NCI-H1694 (cell line): ENCODE measurements at places on chromosomes 11 and 22.

DNA sequence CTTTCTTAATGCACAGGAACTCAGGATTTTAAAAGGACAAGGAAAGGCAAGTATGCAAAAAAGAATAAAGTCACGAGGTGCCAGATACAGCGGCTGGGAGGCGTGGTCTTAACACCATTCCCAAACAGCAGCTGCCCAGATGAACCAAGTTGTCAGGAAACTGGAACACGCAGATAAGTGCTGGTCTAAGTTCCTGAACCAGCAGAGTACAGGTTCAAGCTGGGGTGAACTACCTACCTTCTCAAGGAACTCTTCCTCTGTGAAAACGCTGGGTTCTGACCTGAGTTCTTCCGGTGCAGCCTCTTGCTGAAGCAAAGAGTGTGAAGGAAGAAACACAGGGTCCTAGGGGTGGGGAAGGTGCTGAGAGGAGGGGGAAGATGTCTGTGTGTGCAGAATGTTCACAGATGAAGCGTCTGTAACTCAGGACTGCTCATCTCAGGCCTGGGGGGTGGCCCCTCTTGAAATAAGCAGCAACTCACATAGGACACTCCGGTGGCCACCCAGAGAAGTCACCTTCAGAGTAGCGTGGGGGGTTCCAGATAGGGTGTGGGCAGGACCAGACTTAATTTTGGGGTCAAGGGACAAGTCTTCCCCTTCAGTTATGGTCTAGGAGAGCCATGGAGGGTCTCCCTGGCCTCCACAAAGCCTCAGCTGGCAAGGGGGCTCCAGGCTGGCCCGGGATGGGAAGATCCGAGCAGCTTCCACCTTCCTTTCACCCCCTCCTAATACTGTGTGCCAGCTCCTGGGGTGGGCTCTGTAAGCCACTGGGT, 3.2 kb downstream of the TPST2 start:
- DNase-seq: no peak

DNA sequence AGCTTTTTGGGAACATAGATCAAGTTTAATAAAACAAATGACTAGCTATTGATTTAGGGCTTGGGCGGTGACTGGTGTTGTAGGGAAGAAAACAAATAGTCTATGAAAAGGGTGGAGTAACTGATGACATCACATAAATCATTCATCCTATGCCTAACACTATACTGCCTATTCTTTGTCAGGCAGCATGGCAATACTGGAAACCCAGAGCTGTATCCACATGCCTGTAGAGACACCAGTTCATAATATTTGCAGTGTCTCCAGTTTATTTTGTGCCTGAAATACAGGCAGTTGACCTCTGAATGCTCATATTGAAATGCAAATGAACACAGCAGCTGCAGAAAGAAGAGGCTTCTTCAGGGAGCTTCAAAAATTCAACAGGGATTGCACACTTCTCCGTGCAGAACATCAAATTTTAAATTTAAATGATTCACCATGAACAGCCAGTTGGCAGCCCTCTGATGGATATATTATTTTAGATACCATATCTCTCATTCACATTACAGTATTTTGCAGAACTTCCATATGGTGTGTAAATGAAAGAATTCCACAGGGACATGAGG, 283.1 kb upstream of the CTSC start:
- DNase-seq: no peak

GRCh38 chr11:66951927-66952337, 6.3 kb downstream of the PC start:
- peak; percentile 49 for DNase-seq

- DNase-seq: no peak
These were observed 46.3 kb upstream of the RRM1 start for GRCh38 chr11:4048340-4048739.

- no peak for DNase-seq
These were observed 53.7 kb downstream of the IGF2 start for GRCh38 chr11:2085251-2086066.

DNA sequence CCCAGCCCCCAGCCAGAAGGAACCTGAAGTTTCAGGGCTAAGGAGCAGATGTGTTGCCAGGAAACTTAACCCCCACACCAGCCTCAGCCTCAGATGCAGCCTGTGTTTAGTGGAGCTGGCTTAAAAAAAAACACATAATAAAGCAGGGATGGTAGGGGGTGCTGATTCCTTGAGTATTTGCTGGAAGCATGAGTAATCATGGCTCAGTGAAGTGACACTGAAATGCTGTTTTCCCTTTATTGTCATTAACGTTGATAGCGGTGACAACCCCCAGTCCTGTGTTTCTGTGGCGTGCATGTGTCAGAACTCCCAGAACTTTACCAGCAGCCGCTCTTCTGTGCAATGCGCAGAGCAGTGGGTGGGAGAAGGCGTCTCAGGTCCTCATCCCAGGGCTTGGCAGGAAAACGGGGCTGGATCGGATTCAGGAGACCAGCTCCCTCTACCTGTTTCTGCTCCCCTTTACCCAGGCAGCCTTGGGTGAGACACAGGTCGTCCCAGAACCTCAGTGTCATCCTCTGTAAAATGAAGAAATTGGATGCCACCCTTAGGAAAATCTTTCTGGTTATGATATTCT, 1282.1 kb downstream of the TBC1D22A start:
- DNase-seq: no peak

- no peak for DNase-seq
These were observed 37.1 kb upstream of the OLFML1 start for GRCh38 chr11:7448201-7448600.

DNA sequence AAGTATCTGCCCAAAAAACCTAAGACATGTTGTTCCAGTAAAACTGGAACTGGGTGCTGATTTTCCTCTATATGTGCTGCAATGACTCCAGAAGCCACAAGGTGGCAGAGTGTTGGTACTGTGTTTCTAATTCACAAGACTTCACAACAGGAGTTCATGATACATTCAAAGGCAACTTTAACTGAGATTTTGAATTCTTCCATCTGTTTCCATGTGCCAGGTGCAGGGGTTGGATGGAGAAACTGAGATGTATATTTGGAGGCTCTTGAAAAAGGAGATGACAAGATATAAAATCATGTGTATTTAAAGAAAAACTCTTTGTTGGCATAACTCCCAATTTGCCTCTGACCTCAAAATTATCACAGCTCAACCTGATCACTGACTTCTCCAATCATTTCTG, 1098.6 kb upstream of the CCDC90B start:
- no peak for DNase-seq

DNA sequence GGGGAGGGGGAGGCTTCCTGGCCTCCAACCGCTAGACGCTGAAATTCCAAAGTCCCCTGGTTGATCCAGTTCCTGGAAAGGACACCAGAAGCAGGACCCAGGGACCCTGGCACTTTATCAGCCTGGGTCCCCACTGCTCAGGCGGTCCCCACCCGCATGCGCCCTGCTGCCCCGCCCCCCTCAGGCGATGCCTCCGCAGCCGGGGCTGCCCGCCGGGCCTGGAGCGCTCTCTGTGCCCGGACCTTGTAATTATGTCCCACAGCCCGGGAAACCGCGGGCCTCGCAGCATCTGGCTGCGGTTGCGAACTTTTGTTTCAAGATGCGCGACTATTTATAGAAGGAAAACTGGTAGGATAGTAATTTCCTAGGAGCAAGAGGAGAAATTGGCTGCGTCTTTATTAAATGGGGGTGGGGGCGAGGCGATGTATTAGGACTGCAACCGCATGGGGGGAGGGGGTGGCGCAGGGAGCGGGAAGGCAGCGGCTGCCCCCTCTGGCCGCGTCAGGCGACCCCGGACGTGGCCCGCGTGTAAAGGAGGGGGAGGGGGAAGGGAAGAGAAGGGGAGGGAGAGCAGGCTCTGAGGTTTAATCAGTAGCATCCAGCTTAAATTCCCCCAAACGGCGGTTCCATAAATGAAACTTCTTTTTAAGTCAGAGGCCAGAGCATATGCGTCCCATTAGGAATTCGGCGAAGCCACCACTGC, 6.1 kb downstream of the WNT7B start:
- DNase-seq: no peak

DNA sequence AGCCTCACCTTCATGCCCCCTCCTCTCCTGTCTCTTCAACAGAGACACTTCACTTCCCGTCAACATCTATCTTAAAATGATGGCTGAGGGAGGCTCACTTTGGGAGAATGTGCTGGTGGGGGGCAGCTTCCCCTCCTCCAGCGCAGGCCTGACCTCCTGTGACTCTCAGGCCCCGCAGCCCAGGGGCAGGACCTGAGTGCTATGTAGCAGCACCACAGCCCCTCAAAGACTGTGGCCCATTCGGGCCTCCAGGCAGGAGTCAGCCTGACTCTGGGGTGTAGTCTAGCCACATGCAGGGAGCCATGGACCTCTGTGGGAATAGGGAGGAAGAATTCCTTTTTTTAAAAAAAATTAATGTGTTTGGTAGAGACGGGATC, 43.7 kb downstream of the DKK3 start:
- DNase-seq: no peak

GRCh38 chr22:50422961-50423815, 51.6 kb downstream of the SBF1 start:
- no peak for DNase-seq
